ENCODE measurements at places on chromosomes 2 and 18. TPM values are rescaled to one million over a fixed set of nuclear protein-coding genes. Genes with fewer than 3 reads are reported as not detected.

DNA sequence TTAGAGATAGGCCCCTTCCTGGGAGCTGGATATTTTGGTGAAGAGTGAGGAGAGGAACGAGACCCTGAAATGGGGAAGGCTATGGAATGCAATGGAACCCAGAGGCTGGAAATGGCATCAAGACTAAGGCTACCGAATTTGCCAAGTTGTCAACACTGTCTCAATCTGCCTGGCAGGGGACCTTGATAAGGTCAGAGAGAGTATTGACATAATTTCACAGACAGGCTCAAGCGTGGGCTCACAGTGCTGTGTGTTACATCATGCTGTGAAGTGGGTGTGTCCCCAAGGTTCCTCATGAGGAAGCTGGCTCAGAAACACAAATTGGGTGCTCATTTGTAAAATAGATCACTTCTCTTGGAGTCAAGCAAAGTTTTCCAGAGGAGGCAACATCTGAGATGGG, 51.8 kb upstream of the CYRIA start:
- DNase-seq: no peak

DNA sequence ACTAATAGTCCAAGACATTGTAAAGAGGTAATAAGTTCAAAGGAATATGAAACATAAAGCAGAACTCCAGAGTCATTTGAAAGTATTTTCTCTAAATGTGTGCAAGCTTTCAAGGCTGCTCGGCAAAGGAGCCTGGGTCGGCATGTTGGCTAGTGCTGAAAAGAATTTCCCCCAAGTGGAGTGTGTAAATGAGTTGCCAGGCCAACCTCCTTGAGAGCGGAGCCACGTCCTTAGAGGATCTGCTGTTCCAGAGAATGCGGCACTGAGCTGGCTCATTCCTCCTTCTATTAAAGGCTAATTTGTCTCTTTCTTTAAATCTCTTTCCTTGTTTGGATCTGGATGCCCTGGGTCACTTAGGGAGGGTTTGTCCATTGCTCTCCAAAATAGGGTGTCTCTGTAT, 127.5 kb downstream of the RDH14 start:
- DNase-seq: no peak

GRCh38 chr2:144438801-144439631, 80.9 kb downstream of the ZEB2 start:
- DNase-seq: no peak

DNA sequence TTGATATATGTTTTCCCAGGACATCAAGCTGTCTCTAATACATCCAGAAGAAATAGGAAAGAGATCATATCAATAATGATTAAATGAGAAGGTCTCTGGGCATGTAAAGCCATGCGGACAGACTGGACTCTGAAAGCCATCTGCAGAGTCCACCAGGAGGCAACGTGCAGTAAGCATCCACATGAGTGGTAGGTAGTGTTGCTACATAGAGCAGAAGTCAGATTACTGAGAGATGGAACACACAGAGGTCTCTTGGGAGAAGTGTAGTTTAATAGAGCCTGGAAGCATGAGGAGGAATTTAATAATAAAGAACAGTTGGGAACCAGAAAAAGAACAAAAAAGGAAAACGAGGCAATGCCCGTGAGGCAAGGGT, 758.1 kb upstream of the DDX18 start:
- no peak for DNase-seq

DNA sequence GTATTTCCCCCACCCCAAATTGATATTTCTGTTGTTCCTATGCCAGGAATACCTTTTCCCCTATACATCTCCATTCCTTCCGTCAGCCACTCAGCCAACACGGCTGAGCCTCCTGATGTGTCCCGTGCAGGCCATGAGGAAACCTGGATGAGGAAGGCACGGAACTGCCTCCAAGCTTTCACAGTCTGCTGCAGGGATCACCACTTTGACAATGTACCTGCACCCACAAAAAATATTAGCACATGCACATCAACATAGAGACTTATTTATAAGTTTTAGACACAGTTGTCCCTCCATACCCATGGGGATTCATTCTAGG, 101.4 kb upstream of the PPP1CB start:
- DNase-seq: no peak

GRCh38 chr2:25314514-25315315, 27.0 kb downstream of the DNMT3A start:
- peak; percentile 83 for DNase-seq

DNA sequence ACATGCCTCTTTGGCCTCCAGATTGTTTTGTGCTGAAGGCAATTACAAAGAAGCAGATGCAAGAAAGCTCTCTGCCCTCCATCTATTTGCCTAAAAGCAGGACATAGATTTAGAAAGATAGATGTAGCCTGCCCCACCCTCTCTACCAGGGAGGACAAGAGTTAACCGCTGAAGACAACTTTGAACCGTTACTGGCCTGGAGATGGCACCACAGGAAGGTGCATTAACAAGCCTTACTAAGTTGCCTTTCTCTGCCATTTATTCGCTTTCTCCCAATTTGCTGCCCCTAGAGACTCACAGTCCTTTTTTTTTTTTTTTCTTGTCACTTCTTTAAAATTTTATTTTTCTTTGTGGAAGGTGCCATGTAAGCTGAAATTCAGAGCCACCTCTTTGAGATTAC, 28.8 kb upstream of the RMDN2 start:
- no peak for DNase-seq

Gene SKOR2
- not detected for total RNA-seq

Gene EFR3B
- total RNA-seq: 1.2 TPM

DNA sequence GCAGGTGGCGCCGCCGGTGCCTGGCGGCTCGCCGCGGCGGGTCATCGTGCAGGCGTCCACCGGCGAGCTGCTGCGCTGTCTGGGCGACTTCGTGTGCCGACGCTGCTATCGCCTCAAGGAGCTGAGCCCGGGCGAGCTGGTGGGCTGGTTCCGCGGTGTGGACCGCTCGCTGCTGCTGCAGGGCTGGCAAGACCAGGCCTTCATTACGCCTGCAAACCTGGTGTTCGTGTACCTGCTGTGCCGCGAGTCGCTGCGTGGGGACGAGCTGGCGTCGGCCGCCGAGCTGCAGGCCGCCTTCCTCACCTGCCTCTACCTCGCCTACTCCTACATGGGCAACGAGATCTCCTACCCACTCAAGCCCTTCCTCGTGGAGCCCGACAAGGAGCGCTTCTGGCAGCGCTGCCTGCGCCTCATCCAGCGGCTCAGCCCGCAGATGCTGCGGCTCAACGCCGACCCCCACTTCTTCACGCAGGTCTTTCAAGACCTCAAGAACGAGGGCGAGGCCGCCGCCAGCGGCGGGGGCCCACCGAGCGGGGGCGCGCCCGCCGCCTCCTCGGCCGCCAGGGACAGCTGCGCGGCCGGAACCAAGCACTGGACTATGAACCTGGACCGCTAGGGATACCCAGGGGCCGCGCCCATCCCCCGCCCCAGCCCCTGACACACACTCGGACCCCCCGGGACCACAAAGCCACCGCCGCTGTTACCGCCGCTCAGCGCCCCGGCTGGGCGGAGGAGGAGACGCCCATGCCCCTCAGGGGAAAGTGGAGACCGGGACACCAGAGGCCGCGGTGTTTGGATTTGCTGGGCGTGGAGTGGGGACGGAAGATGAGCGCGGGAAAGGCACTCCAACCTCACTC, 1.1 kb downstream of the CDK5R2 start:
- no peak for DNase-seq

DNA sequence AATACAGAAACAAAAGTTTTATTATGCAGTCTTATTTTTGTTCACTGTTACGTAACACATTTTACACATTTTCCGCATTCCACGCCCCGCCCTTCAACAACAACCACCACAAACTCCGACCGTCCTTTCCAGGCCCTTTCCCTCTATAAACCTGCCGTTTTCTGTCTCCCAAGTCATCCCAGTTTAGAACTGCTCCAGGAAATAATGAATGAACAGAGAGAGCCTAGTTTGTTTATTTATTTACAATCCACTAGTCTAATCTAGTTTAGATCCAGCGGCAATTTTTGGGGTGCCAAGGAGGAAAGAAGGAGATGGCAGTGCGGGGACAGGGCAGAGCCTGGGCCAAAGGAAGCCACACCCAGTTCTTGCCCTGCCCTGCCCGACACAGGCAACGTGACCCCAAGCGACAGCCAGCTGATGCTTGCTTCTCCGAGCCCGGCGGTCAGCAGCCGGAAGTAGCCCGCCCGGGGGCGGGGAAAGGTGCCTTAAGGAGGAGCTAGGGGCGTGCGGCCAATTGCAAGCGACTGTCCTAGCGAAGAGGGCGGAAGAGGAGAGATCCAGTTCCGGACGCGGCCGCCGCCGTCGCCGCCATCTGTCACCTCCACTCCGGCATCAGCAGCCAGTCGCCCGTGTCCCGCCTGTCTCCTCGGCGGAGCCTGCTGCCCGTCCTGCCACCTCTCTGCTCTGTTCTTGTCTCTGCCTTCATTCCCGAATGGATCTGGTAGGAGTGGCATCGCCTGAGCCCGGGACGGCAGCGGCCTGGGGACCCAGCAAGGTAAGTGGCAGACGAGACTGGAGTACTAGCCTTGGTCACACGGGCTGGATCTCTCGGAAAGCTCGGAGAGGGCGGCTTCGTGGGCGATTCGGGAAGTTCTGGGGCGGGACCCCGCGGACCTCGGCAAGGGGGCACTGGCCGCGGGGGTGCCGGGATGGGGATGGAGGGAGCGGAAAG, at the start of gene RIOK3:
Gene RIOK3, plus strand, starts transcription at position 560 of the 952 bp plus-strand sequence. Its CDS starts 153 bp downstream, at position 713.
- DNase-seq: peak; percentile 94

DNA sequence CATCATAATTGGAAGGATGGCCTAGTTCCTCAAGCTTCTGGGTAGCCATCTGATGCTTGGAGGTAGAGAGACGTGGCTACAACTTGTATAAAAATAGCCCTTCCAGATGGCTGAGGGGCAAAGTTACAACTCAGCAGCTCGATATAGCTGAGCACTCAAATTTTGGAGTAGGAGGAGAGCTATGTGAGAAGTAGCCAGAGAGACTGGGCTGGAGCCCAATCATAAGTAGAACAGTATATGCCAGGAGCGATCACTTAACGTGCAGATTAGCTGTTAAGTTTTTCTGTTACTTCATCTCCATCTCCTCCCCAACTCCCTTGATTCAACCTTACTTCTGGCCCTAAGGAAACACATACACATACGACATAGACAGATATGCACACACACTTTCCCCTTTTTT, 28.8 kb downstream of the CNRIP1 start:
- DNase-seq: no peak

Gene PELI1
- 38.7 TPM for total RNA-seq

DNA sequence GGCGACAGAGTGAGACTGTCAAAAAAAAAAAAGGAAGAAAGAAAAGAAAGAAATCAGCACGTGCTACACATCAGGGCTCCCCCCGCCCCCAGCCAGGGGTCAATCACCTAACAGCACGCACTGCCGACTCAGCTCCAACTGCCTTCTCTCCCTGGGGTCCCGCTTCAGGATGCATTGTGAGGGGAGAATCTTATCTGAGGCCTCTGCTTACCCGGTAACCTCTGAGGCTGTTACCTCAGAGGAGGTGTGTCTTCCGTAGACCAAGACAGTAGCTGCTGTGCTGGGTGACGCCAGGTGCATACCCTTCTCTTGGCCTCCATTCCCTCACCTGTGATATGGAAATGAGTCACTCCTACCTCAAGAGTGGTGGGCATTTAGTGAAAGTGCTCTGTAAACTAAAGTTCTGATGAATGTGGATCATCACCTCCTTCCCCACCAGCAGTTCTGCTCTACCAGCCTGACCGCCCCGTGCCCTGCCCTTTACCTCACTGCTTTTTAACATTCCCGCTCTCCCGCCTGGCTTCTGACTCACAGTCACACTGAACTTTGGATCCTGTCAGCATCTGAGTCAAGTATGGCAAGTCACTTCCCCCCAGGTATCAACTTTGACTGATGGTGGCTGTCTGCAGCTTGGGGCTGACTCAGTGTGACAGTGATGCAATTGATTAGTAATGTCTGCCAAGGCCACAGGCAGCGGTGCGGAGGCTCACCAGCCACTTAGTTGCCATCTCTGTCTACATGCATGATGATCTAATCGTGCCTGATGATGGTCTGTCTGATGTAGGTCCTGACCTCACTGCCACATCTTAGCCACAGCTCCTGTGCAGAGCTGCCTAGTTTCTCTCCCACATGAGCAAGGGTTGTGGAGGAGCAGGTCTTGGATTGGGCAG, 20.1 kb downstream of the ARID5A start:
- peak; percentile 61 for DNase-seq

GRCh38 chr18:25144820-25145219, 207.1 kb downstream of the ZNF521 start:
- DNase-seq: no peak

- DNase-seq: no peak
Observed at GRCh38 chr2:59529726-59530125, 1023.7 kb downstream of the BCL11A start.

DNA sequence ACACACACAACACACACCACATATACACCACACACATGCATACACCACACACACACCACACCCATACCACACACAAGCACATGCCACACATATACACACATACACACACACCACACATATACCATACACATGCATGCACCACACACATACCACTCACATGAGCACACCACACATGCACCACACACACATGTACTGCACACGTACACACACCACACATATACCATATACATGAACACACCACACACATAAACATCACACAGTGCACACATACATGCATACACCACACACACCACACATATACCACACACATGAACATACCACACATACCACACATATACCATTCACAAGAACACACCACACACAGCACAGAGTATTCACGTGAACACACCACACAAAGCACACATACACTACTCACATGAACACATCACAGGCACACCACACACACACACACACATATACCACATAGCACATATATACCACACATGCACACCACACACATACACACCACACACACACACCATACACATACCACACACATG, 219.9 kb upstream of the RAB6C start:
- no peak for DNase-seq

DNA sequence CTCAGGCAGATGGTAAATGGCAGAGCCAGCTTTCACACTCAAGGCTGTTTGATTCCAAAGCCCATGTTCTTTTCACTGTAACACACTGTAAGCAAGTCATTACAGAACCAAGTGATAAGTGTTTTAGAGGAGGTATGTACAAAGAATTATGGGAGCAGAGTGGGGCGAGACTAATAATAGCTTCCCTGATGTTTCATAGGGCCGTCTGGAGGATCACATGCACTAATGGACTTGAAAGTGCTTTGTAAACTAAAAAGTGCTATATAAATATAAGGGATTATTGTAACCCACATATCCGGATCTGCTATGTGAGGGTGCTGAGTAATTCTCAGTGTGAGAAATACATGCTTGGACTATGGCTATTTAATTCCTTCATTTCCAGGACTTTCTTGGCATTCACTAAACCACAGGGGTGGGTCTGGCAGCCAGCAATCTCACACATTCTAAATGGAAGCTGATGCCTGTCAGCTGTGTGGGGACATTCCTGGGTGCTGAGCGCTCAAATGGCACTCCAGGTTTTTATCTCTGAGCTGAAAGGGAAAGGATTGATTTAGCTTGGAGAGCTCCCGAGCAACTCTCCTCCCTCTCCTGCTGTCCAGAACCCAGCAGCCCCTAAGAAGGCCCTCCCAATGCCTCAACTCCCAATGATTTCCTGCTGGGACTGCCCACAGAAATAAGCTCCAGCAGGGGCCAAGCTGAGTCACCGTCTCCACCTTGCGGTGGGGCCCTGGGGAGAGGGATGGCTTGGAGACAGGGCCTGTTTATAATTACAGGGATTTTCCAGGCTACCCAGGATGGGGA, 222.8 kb downstream of the SOX11 start:
- no peak for DNase-seq

Data from activated naive CD4-positive, alpha-beta T cell treated with anti-CD3 and anti-CD28 coated beads, Interleukin-2, amount 50 U/mL, for 72 hours (primary cell).